ENCODE measurements at places on chromosomes 1 and 21.

DNA sequence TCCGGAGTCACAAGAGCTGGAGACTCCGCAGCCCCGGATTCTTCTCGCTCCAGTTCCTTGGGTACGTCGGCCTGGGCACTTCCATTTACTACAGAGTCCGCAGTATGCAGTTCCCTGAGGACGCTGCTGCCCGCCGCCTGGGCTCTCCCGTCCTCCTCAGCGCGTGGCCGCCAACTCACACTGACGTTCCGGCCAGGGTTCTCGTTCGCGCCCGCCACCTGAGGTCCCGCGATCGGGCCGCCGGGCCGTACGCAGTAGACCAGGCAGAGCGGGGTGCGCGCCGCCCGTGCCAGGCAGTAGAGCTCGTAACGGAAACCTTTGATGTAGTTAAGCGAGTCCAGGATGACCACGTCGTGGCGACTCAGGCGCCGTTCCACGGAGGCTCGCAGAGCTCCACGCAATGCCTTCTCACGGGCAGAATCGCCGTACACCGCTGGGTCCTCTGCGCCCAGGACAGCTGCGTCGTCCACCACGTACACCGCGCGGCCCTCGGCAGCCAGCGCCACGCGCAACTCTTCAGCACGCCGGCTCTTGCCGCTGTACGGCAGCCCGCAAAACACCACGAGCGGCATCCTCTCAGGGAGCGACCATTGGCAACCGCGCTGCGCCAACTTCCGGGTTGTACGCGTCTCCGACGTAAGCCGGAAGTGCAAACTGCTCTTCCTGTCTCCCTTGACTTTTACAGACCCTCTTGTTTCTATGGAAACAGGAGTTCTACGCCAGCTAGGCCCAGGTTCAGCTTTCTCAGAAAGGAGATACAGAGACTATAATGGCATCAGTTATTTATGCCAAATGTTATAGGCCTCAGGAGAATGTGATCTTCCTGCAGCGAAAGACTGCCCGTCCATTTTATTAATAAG lies at the start of gene KTI12:
Gene KTI12 (minus strand): TSS at position 621 of the 860 bp plus-strand sequence. CDS start 49 bp downstream, at position 572.
- peaks cover 39% of the 10 kb centered on the region for H3K4me1 ChIP-seq
- H3K36me3 ChIP-seq: peaks cover 8% of the 10 kb centered on the region
- H3K27me3 ChIP-seq: no peaks in the 10 kb centered on the region
- H3K4me3 ChIP-seq: peak within 1 kb of the TSS; percentile 98

- DNase-seq: no peak
- H3K4me3 ChIP-seq: no peak overlapping the region
- peaks cover 7% of the 10 kb centered on the region for H3K4me1 ChIP-seq
- H3K36me3 ChIP-seq: no peaks in the 10 kb centered on the region
- no peak overlapping the region for H3K27ac ChIP-seq
These were observed 107.3 kb downstream of the NTMT2 start for GRCh38 chr1:170252851-170253579.

- H3K36me3 ChIP-seq: peaks cover 2% of the 10 kb centered on the region
- no peak for DNase-seq
These were observed 24.7 kb upstream of the CNN3 start for GRCh38 chr1:94951509-94952208.

DNA sequence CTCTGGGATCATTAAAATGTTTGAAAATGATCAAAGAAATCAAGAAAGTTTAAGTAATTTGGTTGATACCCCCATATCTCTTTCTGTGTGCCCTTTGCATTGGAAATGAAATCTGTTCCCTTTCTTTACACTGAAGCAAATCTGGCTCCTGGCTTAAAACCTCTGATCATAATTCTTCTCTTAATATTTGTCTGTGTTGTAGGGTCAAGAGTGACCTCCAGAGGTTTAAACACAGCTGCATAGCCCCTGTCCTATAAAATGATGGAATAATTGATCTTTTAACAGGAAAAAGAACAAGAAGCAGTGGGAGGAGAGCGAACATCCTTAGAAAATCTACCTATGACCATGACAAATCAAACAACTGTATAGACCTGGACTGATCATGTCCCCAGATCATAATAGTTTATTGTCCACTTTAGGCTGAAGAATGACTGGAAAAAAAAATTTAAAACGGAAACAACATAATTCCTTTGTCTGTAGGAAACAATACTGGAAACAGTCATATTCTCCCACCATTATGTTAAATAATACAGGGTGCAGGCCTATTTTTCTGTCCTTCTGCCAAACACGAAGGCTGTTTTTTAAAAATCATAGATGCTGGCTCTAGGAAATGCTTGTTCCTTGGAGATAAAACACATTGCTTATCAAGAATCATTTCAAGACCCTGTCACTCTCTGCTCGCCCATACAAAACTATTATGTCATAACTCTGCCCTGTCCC lies 184.3 kb downstream of the NEGR1 start:
- H3K36me3 ChIP-seq: no peaks in the 10 kb centered on the region
- H3K4me1 ChIP-seq: no peaks in the 10 kb centered on the region
- H3K27ac ChIP-seq: no peak overlapping the region
- DNase-seq: no peak
- no peaks in the 10 kb centered on the region for H3K27me3 ChIP-seq

GRCh38 chr1:26582836-26583460 lies 53.4 kb downstream of the RPS6KA1 start:
- no peaks in the 10 kb centered on the region for H3K27me3 ChIP-seq
- peaks cover 65% of the 10 kb centered on the region for H3K4me1 ChIP-seq
- H3K4me3 ChIP-seq: peak overlapping the region; percentile 55
- no peaks in the 10 kb centered on the region for H3K36me3 ChIP-seq
- DNase-seq: peak; percentile 89
- peak overlapping the region; percentile 48 for H3K27ac ChIP-seq

DNA sequence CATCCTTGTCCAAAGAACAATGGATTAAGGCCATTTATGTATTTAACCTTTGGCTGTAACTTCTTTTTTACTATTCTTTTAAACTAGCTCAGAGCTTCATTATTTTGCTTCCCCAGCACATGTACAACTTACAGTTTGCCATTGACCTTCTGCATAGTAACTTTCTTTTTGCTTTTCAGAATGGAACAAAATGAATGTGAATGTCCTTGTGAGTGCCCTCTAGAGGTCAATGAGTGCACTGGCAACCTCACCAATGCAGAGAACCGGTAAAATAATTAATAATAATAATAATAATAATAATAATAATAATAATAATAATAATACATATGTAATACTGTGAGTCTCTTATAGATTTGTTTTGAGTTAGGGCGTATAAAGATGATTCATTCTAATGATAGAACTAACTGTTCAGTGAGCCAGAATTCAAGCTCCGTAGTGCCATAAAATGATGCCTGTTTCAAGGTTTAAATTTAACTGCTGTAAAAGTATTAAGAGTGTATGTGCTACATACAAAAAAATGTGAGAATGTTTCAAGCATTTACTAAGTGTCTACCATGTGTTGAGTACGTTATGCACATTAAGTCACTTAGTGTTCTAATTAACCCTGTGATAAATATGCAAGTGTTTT lies 69.0 kb upstream of the RAVER2 start:
- DNase-seq: no peak
- H3K27ac ChIP-seq: no peak overlapping the region
- no peaks in the 10 kb centered on the region for H3K27me3 ChIP-seq
- no peak overlapping the region for H3K4me3 ChIP-seq

- no peaks in the 10 kb centered on the region for H3K4me1 ChIP-seq
- H3K36me3 ChIP-seq: no peaks in the 10 kb centered on the region
These were observed 152.4 kb upstream of the HMGB4 start for GRCh38 chr1:33711511-33711910.

- H3K4me1 ChIP-seq: peaks cover 21% of the 10 kb centered on the region
- H3K27ac ChIP-seq: no peak overlapping the region
- H3K27me3 ChIP-seq: peaks cover 12% of the 10 kb centered on the region
- no peaks in the 10 kb centered on the region for H3K36me3 ChIP-seq
These were observed 21.2 kb upstream of the BCAR3 start for GRCh38 chr1:93702828-93703183.

GRCh38 chr1:204192589-204193352 lies 3.5 kb downstream of the KISS1 start:
- H3K4me1 ChIP-seq: peaks cover 27% of the 10 kb centered on the region
- no peaks in the 10 kb centered on the region for H3K36me3 ChIP-seq
- no peak overlapping the region for H3K4me3 ChIP-seq
- no peak overlapping the region for H3K27ac ChIP-seq
- peaks cover 46% of the 10 kb centered on the region for H3K27me3 ChIP-seq

GRCh38 chr1:44496541-44497171 lies 91.6 kb downstream of the RNF220 start:
- no peaks in the 10 kb centered on the region for H3K4me1 ChIP-seq
- no peak for DNase-seq

GRCh38 chr1:28249013-28249865 lies 10.1 kb upstream of the SESN2 start:
- H3K4me1 ChIP-seq: peaks cover 53% of the 10 kb centered on the region
- H3K36me3 ChIP-seq: no peaks in the 10 kb centered on the region
- peak overlapping the region; percentile 98 for H3K4me3 ChIP-seq
- H3K27ac ChIP-seq: peak overlapping the region; percentile 97

DNA sequence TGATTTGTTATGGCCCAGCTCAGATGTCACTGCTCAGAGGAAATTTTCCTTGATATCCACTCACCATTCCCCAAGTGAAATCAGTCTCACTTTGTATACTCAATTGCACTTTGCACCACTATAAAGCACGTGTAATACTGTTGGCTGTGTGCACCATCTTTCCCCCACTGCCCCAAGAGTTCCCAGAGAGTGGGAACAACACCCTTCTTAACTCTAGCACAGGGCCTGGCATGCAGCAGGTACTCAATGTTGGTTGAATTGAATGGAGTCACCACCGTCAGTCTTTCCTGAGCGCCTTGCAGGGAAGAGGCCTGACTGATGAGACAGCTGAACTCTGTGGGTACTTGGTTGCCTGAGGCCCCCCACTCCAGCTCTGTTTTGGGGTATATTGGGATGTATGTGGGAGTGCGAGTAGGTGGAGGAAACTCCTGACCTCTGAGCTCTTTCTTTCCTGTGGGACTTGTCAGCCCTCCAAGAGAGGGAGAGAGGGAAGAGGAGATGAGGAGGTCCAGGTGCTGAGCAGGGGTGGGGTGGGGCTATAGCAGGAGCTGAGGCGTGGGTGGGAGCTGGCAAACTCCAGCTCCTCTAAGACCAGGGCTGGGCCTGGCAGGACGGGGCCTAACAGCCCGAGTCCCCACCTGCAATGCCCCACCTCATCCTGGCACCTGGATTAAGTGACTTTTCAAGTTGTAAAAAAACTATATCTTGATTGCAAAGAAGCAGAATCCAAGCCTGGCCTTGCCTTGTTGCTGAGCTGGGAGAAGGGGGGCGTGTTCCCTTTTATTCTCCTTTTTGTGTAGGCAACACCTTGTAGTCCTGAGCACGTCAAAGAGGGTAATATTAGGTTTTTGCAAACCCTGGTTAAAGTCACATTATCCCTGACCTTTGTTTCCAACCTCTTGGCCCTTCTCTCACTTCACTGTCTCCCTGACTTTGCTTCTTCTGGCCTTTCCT lies 19.4 kb upstream of the WASF2 start:
- no peak overlapping the region for H3K27ac ChIP-seq
- peaks cover 6% of the 10 kb centered on the region for H3K4me1 ChIP-seq
- DNase-seq: no peak
- H3K4me3 ChIP-seq: no peak overlapping the region

DNA sequence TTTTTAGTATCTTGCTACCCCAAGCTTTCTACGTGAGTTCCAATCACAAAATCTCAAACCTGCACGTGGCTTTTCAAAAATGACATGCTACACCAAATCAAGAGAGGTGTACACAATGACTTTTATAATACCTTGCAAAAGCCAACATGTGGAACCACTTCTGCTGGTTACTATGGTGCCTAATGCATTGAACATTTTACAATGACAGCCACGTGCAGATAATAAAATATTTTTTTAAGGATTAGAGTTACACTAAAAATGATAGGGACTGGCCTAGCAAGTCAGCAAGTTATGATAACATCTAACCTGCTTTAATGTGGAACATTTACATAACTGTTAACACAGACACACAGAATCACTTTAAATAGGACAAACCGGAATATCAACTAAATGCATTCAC lies 30.2 kb downstream of the EYA3 start:
- H3K27me3 ChIP-seq: no peaks in the 10 kb centered on the region
- H3K4me1 ChIP-seq: peaks cover 70% of the 10 kb centered on the region
- no peak for DNase-seq
- H3K27ac ChIP-seq: peak overlapping the region; percentile 33
- H3K36me3 ChIP-seq: peaks cover 6% of the 10 kb centered on the region
- no peak overlapping the region for H3K4me3 ChIP-seq

- no peaks in the 10 kb centered on the region for H3K36me3 ChIP-seq
- peaks cover 9% of the 10 kb centered on the region for H3K27me3 ChIP-seq
- peaks cover 48% of the 10 kb centered on the region for H3K4me1 ChIP-seq
- DNase-seq: peak; percentile 47
- no peak overlapping the region for H3K27ac ChIP-seq
These were observed 80.0 kb downstream of the NDUFS5 start for GRCh38 chr1:39105841-39106765.

- no peak for DNase-seq
- no peaks in the 10 kb centered on the region for H3K4me1 ChIP-seq
- H3K4me3 ChIP-seq: no peak overlapping the region
- H3K36me3 ChIP-seq: no peaks in the 10 kb centered on the region
- no peaks in the 10 kb centered on the region for H3K27me3 ChIP-seq
These were observed 649.5 kb upstream of the ADGRL2 start for GRCh38 chr1:81151206-81151605.

DNA sequence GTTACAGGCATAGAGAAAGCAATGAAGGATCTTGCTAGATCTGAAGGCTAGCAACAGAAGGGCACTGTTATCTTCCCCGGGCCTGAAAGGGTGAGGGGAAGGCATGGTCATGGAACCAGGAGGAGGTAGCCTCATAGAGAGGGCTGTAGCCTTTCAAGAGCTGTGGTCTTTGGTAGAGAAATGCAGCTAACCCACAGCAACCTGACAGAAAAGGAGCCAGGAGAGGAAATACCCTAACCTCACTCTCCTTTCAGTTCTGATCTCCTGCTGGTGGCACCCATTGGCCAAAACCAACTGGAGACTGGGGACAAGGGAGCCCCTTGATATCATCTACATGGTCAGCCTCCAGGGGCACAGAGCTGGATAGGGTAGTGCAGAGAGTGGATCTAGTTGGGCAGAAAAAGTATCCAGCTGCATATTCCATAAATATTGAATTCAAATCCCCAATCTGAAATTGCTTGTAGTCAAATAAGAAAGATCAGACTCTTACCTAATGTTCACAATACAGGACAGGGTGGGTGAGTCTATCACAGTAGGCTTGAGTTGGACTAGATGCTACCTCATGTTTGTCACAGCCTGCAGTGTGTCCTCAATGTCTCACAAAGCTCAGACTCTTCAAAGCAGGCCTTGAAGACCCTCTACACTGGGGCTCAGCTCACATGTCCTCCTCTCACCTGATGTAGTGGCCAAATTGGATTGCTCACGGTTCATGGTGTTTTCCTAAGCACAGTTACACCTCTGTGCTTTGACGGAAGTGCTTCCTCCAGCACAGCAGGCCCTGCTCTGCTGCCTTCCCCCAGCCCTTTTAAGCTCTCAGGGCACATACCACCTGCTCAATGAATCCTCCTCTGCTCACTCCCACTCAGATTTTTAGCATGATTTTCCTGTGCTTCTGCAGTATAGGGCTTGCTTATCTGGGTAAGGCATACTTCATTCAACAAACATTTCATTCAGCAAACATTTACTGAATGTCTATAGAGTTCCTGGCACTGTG lies 74.1 kb upstream of the JUN start:
- no peaks in the 10 kb centered on the region for H3K27me3 ChIP-seq
- peak overlapping the region; percentile 68 for H3K4me3 ChIP-seq
- H3K4me1 ChIP-seq: peaks cover 49% of the 10 kb centered on the region
- H3K27ac ChIP-seq: peak overlapping the region; percentile 83
- no peaks in the 10 kb centered on the region for H3K36me3 ChIP-seq

Measured in activated T-cell treated with anti-CD3 and anti-CD28 coated beads, Interleukin-2, amount 50 U/mL, for 72 hours (primary cell).